ENCODE measurements at places on chromosomes 1 and 21. TPM values are rescaled to one million over a fixed set of nuclear protein-coding genes. Genes with fewer than 3 reads are reported as not detected.

DNA sequence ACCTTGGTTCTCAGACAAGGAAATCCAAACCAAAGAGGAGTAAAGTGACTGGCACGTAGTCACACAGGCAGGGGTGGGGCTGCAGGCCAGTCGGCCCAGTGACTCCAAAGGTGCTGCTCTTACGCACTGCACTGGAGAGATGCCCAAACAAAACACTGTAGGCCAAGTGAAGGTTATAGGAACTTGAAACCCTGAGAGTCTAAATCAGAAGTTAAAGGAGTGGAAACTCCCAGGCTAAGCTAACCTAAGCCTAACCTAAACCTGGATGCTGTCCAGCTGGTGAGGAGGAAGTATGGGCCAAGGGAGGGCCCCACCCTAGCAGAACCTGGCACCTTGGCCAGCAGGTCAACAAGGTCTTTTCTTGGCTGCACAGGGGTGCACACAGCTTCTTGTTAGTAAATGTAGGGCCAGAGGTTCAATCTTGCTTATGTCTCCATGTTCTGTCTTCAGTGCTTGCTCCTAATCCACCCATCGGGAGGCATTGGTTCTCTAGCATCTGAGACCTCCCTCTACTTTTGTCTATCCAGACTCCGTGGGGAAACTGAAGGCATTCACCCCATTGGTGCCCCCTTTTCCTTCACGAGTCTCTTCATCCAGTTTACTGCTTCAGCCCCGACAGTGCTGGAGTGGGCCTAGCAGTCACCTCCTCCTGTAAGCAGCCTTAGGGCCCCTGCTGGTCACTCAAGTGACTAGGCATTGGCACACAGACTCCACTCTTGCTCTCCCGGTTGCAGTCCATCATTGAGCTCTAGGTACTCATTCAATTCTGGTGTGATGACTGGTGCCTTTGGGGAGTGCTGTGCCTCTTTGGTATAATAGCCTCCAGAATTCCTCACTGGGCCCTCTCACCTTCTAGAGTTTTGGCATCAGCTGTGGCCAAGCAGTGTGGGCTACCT lies 12.9 kb upstream of the TMEM125 start:
- no peak overlapping the region for H3K4me3 ChIP-seq
- DNase-seq, result no peak
- no peaks in the 10 kb centered on the region for H3K36me3 ChIP-seq
- no peak overlapping the region for H3K27ac ChIP-seq
- H3K27me3 ChIP-seq, result no peaks in the 10 kb centered on the region
- no peaks in the 10 kb centered on the region for H3K4me1 ChIP-seq

GRCh38 chr1:163531345-163531744 lies 209.6 kb downstream of the NUF2 start:
- no peak overlapping the region for H3K4me3 ChIP-seq
- H3K27me3 ChIP-seq, result no peaks in the 10 kb centered on the region
- no peak overlapping the region for H3K27ac ChIP-seq
- H3K36me3 ChIP-seq, result no peaks in the 10 kb centered on the region
- DNase-seq, result no peak

GRCh38 chr1:12525311-12526181 lies 92.5 kb downstream of the DHRS3 start:
- no peaks in the 10 kb centered on the region for H3K36me3 ChIP-seq
- no peak for DNase-seq
- H3K4me1 ChIP-seq, result peaks cover 14% of the 10 kb centered on the region
- no peak overlapping the region for H3K27ac ChIP-seq
- no peaks in the 10 kb centered on the region for H3K27me3 ChIP-seq
- no peak overlapping the region for H3K4me3 ChIP-seq

DNA sequence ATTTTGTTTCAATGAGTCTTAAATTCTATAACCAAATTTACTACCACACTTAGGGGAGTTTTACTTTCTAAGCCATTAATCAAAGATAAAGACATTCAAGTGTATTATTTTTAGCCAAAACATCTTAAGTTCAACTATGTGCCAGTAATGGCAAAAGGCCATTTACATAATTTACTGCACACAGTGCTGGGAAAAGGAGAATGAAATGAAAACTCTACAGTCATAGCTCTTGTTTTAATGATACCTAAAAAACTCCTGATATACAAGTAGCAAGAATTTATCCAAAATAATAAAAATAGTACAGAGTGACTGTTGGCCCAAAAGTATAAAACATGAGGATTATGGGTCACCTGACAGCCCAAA lies 42.4 kb upstream of the C1orf198 start:
- H3K4me1 ChIP-seq, result no peaks in the 10 kb centered on the region
- H3K4me3 ChIP-seq, result no peak overlapping the region
- no peak overlapping the region for H3K27ac ChIP-seq
- no peaks in the 10 kb centered on the region for H3K36me3 ChIP-seq
- H3K27me3 ChIP-seq, result no peaks in the 10 kb centered on the region

- no peak for DNase-seq
- no peak overlapping the region for H3K4me3 ChIP-seq
- H3K27ac ChIP-seq, result no peak overlapping the region
Measured at GRCh38 chr1:83922431-83922830, 76.5 kb downstream of the TTLL7 start.

ANKRD35 gene
- total RNA-seq, result 7.5 TPM

DNA sequence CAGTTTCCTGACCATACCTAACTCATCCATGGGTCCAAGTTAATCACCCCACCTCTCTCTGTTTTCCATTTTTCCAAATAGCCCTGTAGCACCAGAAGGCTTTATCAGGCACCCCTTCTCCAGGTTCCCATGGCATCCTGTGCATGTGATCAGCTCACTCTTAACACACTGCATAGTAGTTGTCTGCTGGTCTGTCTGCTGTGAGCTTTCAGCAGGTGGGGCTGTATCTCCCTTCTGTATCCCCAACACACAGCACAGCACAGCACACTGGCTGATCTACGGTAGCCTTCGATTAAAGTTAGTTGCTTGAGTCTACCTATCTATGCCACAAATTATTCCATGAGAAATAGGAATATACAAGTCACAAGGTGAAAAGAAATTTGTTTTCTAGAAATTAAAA lies 54.3 kb upstream of the C1orf198 start:
- no peak overlapping the region for H3K27ac ChIP-seq
- no peaks in the 10 kb centered on the region for H3K4me1 ChIP-seq
- DNase-seq, result no peak
- H3K36me3 ChIP-seq, result no peaks in the 10 kb centered on the region
- no peak overlapping the region for H3K4me3 ChIP-seq
- no peaks in the 10 kb centered on the region for H3K27me3 ChIP-seq

CELA3A gene
- not detected for total RNA-seq

DNA sequence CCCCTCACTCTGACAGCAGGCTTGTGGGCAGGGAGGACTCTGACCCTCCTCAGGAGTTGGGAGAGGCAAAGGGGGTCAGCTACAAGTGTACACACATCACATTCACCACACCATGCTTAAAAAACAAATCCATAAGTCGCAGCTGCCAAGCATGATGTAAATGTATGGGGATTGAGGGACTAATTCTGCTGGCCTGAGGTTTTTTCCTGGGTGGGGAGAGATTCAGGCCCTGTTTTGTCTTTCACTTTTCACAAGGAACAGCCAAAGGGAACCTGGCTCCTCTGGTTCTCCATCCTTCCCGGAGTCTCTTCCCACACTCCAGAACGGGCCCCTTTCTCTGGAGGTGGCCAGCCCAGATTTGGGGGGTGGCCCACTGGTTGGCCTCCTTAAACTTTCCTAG lies 1.3 kb upstream of the MTARC2 start:
- DNase-seq, result no peak
- H3K27me3 ChIP-seq, result no peaks in the 10 kb centered on the region
- no peaks in the 10 kb centered on the region for H3K4me1 ChIP-seq
- no peak overlapping the region for H3K4me3 ChIP-seq
- peak overlapping the region; percentile 83 for H3K27ac ChIP-seq
- H3K36me3 ChIP-seq, result no peaks in the 10 kb centered on the region

- H3K36me3 ChIP-seq, result no peaks in the 10 kb centered on the region
- no peak overlapping the region for H3K27ac ChIP-seq
- DNase-seq, result no peak
Measured at GRCh38 chr1:246629030-246629429, 62.8 kb downstream of the CNST start.

- H3K4me1 ChIP-seq, result no peaks in the 10 kb centered on the region
- no peak for DNase-seq
- no peak overlapping the region for H3K4me3 ChIP-seq
- H3K27ac ChIP-seq, result peak overlapping the region; percentile 2
- H3K27me3 ChIP-seq, result no peaks in the 10 kb centered on the region
- no peaks in the 10 kb centered on the region for H3K36me3 ChIP-seq
Measured at GRCh38 chr1:91803847-91804545, 82.0 kb downstream of the TGFBR3 start.

GRCh38 chr1:113091988-113092594 lies 19.1 kb downstream of the LRIG2 start:
- H3K36me3 ChIP-seq, result peaks cover 7% of the 10 kb centered on the region
- H3K4me3 ChIP-seq, result no peak overlapping the region
- H3K27ac ChIP-seq, result no peak overlapping the region

CAMK1G gene
- total RNA-seq, result 0.18 TPM

DNA sequence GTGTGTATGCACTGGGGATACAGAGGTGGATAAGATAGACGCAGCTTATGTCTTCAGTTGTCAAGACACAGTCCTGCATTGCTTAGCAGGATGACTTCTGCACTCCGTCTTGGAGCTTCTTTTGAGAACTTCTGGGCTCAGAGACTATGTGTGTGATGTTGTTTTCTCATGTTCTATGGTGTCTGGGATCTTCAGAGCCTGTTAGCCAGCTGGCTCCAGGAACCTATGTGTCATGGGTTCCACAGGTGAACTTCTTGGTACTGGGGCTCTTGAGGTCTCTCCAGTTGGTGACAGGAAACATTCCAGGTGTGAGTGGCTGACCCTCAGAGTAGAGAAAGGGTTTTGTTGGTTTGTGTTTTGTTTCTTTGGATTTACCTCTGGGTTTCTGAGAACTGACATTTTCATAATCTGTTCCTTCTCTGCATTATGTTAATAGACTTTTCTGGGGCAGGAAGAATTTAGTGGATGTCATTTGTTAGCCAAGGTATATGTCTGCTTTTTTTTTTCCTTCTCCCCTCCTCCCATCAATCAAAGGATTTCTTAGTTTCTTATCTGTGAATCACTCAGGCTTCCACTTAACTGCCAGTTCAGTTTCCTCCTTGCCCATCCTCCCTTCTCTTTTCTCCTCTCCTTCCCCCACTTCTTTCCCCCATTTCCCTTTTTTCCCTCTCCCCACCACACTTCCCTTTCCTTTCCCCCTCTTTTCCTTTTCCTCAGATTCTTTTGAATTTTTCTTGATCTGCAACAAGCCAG lies 18.1 kb downstream of the FGGY start:
- H3K36me3 ChIP-seq, result no peaks in the 10 kb centered on the region
- H3K4me3 ChIP-seq, result no peak overlapping the region
- no peak for DNase-seq

GRCh38 chr1:116474921-116475849 lies 95.6 kb downstream of the CD58 start:
- no peak for DNase-seq
- no peaks in the 10 kb centered on the region for H3K36me3 ChIP-seq
- no peak overlapping the region for H3K4me3 ChIP-seq
- H3K27me3 ChIP-seq, result no peaks in the 10 kb centered on the region
- H3K27ac ChIP-seq, result peak overlapping the region; percentile 66
- H3K4me1 ChIP-seq, result peaks cover 16% of the 10 kb centered on the region

OR2AK2 gene
- not detected for total RNA-seq

BCL2L15 gene
- 92.5 TPM for total RNA-seq

DNA sequence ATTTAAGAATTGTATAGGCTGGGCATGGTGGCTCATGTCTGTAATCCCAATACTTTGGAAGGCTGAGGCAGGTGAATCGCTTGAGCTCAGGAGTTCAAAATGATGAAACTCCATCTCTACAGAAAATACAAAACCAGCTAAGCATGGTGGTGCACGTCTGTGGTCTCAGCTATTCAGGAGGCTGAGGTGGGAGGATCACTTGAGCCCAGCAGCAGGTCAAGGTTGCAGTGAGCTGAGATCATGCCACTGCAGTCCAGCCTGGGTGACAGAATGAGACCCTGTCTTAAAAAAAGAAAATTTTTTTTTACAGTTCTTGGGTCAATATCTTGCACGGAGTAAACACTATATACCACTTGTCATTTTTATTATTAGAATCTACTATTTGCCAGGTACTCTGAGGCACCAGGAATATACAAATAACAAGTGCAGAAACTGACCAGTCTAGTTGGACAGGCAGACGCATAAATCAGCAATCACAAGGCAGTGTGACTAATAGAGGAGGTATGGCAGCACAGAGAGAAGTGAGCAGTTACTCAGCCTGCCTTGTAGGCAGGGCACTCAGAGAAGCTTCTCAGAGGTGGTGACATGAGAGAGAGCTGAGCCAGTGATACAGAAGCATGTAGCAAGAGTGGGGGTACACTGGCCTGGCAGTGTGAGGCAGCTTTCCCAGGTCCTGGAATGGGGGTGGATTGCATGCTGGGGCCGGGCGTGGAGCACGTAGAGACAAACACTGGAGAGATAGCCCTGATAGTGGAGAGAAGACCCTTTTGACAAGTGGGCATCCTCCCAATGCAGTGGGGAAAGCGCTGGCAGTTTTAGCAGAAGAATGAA lies 8.0 kb downstream of the PHLDA3 start:
- H3K27me3 ChIP-seq, result no peaks in the 10 kb centered on the region
- H3K27ac ChIP-seq, result peak overlapping the region; percentile 85
- peaks cover 9% of the 10 kb centered on the region for H3K36me3 ChIP-seq
- H3K4me3 ChIP-seq, result no peak overlapping the region
- H3K4me1 ChIP-seq, result peaks cover 17% of the 10 kb centered on the region

TMCO1 gene
- total RNA-seq, result 90.8 TPM

AMY2A gene
- total RNA-seq, result not detected

SPRR2F gene
- total RNA-seq, result 2.2 TPM

GRCh38 chr21:39314143-39315027 lies 953 bp upstream of the BRWD1 start:
- peak overlapping the region; percentile 77 for H3K4me3 ChIP-seq
- H3K27me3 ChIP-seq, result no peaks in the 10 kb centered on the region
- H3K36me3 ChIP-seq, result no peaks in the 10 kb centered on the region
- DNase-seq, result peak; percentile 39
- H3K4me1 ChIP-seq, result peaks cover 4% of the 10 kb centered on the region

FAM131C gene
- total RNA-seq, result not detected

PLA2G2D gene
- not detected for total RNA-seq

LENEP gene
- not detected for total RNA-seq
